ENCODE measurements at places on chromosomes 1 and 21. TPM values are rescaled to one million over a fixed set of nuclear protein-coding genes. Genes with fewer than 3 reads are reported as not detected.

Gene CRP
- total RNA-seq = not detected

Gene CFAP141
- not detected for total RNA-seq

Gene OPTC
- total RNA-seq = not detected

Gene NUP210L
- total RNA-seq = 0.07 TPM

Gene LAD1
- not detected for total RNA-seq

Gene LCE1D
- total RNA-seq = not detected

Gene FMOD
- 0.27 TPM for total RNA-seq

Gene TCHH
- total RNA-seq = under 0.01 TPM

Gene G0S2
- 4.7 TPM for total RNA-seq

Gene FCRLB
- 0.66 TPM for total RNA-seq

Gene ATP1A2
- total RNA-seq = not detected

Gene SPRR2B
- total RNA-seq = not detected

Gene LRRC3
- 2.4 TPM for total RNA-seq

Gene FGR
- total RNA-seq = not detected

Gene ANKRD65
- total RNA-seq = 0.07 TPM

Gene AUNIP
- 5.2 TPM for total RNA-seq

Gene SLFNL1
- total RNA-seq = 0.27 TPM

Gene BRINP2
- total RNA-seq = not detected

Gene RUNX3
- not detected for total RNA-seq

Gene RHEX
- not detected for total RNA-seq

Gene CD101
- total RNA-seq = 0.07 TPM

Gene SHISAL2A
- total RNA-seq = not detected

Gene IFNLR1
- total RNA-seq = not detected

Gene NCF2
- total RNA-seq = not detected

Gene CD1B
- not detected for total RNA-seq

Gene CRYAA
- not detected for total RNA-seq

Gene C1orf87
- total RNA-seq = not detected

Gene GABRD
- total RNA-seq = not detected

Gene WNT3A
- total RNA-seq = not detected

Gene ERVH48-1
- total RNA-seq = not detected

Gene CTNNBIP1
- 24.7 TPM for total RNA-seq

Gene LCE1B
- total RNA-seq = 0.22 TPM

Gene RAB42
- 1.4 TPM for total RNA-seq

Gene EDARADD
- not detected for total RNA-seq

Gene FLVCR1
- total RNA-seq = 10.1 TPM

Gene SPATA21
- total RNA-seq = under 0.01 TPM

Gene DNAI4
- 2.1 TPM for total RNA-seq

Gene CSTB
- 22.1 TPM for total RNA-seq

Gene PCSK9
- 0.07 TPM for total RNA-seq

Gene SPOCD1
- 57.9 TPM for total RNA-seq

Gene EFNA3
- total RNA-seq = 1.9 TPM

Gene ALX3
- not detected for total RNA-seq

Gene F13B
- total RNA-seq = not detected

Gene DNM3
- total RNA-seq = 3.3 TPM

Gene CFAP107
- not detected for total RNA-seq

Gene NBPF10
- total RNA-seq = 0.86 TPM

Gene FNDC5
- total RNA-seq = 0.13 TPM

Gene PHACTR4
- total RNA-seq = 70.6 TPM

Gene AMY1A
- not detected for total RNA-seq

Gene EPHB2
- 59.0 TPM for total RNA-seq

Gene CD5L
- not detected for total RNA-seq

Gene MROH7
- total RNA-seq = under 0.01 TPM

Gene TBX19
- 1.0 TPM for total RNA-seq

Gene PPCS
- 35.5 TPM for total RNA-seq

All from thoracic aorta endothelial cell (primary cell).